ENCODE measurements at places on chromosomes 2 and 18.
A peak's percentile ranks its signal among the peaks of the same experiment; 100 is the strongest.

DNA sequence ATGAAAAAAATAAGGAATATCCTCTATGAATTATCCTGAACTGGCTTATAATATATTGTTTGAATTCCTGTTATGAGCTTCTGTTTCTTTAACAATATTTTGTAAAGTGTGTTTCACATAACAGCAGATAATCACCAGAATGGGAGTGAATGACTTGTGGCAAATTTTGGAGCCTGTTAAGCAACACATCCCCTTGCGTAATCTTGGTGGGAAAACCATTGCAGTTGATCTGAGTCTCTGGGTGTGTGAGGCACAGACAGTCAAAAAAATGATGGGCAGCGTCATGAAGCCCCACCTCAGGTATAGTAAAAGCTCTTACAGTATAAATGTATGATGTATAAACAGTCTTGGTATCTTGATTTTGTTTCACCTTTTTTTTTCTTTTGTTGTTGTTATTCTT lies 5.9 kb downstream of the GEN1 start:
- DNase-seq, result peak; percentile 1

GRCh38 chr18:74840492-74841167 lies 243.0 kb downstream of the ZNF407 start:
- no peak for DNase-seq

- no peak for DNase-seq
Measured at GRCh38 chr2:177651833-177652232, 259.3 kb downstream of the AGPS start.

GRCh38 chr2:9273486-9274130 lies 67.0 kb downstream of the ASAP2 start:
- no peak for DNase-seq

GRCh38 chr2:11411768-11412448 lies 54.1 kb downstream of the E2F6 start:
- no peak for DNase-seq

DNA sequence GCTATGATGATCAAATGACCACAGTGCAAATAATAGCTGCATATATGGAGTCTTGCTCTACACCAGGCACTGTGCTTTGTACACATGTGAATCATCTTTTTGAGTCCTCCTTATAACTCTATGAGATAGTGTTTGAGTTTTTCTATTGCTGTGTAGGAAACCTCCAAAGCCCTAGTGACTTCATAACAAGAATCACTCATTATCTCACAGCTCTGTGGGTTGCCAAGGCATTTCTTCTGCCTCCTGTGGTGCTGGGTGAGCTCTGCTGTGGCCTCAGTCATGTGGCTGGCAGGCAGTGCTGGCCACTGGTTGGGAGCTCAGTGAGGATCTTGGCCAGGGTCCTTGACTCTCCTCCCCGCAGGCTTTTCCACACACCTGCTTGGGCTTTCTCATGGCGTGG lies 153.4 kb downstream of the CAPN13 start:
- no peak for DNase-seq

GRCh38 chr2:23137166-23137565 lies 247.8 kb upstream of the KLHL29 start:
- no peak for DNase-seq

- no peak for DNase-seq
Measured at GRCh38 chr2:38731684-38732221, 19.4 kb downstream of the SRSF7 start.

GRCh38 chr2:225889452-225889851 lies 489.9 kb downstream of the NYAP2 start:
- DNase-seq, result no peak

DNA sequence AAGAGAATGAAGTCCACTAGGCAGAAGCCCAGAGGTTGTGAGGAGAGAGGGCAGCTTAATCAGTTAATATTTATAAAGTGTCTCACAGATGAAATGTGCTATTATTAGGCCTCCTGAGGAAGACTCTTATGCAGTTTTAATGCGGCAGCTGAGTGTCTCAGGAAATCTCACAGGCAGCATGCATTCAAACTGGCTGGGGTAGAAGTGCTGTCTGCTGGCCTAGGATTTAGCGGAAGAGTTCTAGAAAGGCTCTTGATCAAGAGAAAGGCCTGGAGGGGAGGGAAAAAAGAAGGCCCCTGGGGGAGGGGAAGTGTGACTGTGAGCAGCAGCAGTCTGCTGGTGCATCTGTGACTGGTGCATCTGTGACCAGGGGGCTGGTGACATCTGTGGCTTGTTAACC lies 133.0 kb downstream of the FSHR start:
- DNase-seq, result no peak

DNA sequence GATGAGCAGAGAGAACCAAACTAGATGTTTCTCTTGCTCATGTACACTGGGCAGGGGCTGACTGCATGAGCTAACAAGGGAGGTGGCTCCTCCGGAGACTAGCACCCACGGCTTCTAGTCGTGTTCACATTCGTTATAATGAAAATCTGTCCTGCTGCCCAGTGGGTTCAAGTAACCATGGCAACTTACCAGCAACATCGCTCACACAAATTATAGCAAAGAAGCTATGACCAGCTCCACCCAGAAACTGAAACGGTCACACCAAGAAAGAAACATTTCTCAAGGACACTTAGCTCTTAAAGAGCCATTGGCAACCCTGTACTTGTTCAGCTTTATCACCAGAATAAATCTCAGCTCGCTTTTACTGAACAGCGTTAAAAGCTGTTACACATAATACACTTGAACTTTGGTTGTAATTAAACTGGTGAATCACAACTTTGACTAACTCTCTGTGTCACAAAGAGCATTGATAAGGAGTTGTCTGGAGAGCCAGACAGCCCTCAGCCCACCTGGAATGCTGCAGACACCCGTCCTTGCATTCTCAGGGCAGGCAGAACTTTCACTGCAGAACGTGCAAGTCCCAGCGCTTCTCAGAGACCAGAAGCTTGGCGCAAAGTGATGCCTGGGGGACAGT lies 141.2 kb downstream of the PID1 start:
- no peak for DNase-seq

GRCh38 chr2:222305516-222306392 lies 7.0 kb upstream of the PAX3 start:
- DNase-seq, result no peak

GRCh38 chr18:36899289-36899688 lies 70.4 kb downstream of the KIAA1328 start:
- DNase-seq, result no peak

GRCh38 chr2:118047380-118047826 lies 33.5 kb upstream of the CCDC93 start:
- no peak for DNase-seq

GRCh38 chr2:109129356-109129920 lies 433 bp downstream of the SH3RF3 start:
- DNase-seq, result no peak

DNA sequence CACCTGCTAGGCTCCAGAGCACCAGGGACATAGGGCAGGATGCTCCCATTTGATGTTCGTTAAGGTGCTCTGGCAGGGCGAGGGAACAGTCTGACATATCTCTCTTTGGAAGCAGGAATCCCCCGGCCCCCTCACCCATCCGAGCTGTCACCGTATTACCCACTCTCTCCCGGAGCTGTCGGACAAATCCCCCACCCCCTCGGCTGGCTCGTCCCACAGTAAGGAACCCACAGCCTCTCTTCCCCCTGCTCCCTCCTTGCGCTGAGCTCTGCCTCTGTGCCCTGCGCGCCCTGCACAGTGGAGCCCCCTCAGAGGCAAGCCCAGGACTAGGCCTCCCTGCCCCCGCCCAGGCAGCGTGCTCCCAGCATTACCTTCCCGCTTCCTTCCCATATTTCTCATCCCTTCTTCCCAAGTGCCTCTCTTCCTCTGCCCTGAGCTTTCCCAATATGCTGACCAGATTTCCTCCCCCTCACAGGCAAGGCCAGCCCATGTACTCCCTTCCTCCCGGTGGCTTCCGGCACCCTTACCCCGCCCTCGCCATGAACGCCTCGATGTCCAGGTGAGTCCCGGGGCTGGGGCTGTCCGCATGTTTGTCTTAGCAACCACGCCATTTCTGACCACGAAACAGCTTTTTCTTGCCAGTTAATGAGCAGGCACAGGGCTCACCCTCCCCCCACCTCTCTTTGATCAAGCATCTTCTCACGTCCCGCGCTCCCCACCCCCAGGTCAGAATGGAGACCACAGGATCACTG lies 23.8 kb downstream of the TGOLN2 start:
- no peak for DNase-seq

- DNase-seq, result no peak
Measured at GRCh38 chr2:141570474-141571131, 560.2 kb downstream of the LRP1B start.

- DNase-seq, result no peak
Measured at GRCh38 chr2:133266041-133266925, 302.0 kb downstream of the NCKAP5 start.

All from NK-92 treated with Interleukin-12 subunit alpha and Interleukin-12 subunit beta, amount 100 ng/mL, for 24 hours (cell line).